ENCODE measurements at places on chromosomes 11 and 22. TPM values are rescaled to one million over a fixed set of nuclear protein-coding genes. Genes with fewer than 3 reads are reported as not detected.

Gene SLC5A12
- total RNA-seq, result 1.1 TPM

GRCh38 chr11:96278039-96278897 lies 64.7 kb downstream of the MAML2 start:
- DNase-seq, result no peak

Gene FXYD2
- total RNA-seq, result not detected

- no peak for DNase-seq
These were observed 104.2 kb downstream of the MICAL3 start for GRCh38 chr22:17920145-17920605.

Data from A172 (cell line).